ENCODE measurements at places on chromosomes 1 and 21.

- DNase-seq = no peak
These were observed 6.2 kb upstream of the SLC37A1 start for GRCh38 chr21:42507418-42507817.

GRCh38 chr1:165695031-165695430 is 3.3 kb downstream of the ALDH9A1 start:
- no peak for DNase-seq

DNA sequence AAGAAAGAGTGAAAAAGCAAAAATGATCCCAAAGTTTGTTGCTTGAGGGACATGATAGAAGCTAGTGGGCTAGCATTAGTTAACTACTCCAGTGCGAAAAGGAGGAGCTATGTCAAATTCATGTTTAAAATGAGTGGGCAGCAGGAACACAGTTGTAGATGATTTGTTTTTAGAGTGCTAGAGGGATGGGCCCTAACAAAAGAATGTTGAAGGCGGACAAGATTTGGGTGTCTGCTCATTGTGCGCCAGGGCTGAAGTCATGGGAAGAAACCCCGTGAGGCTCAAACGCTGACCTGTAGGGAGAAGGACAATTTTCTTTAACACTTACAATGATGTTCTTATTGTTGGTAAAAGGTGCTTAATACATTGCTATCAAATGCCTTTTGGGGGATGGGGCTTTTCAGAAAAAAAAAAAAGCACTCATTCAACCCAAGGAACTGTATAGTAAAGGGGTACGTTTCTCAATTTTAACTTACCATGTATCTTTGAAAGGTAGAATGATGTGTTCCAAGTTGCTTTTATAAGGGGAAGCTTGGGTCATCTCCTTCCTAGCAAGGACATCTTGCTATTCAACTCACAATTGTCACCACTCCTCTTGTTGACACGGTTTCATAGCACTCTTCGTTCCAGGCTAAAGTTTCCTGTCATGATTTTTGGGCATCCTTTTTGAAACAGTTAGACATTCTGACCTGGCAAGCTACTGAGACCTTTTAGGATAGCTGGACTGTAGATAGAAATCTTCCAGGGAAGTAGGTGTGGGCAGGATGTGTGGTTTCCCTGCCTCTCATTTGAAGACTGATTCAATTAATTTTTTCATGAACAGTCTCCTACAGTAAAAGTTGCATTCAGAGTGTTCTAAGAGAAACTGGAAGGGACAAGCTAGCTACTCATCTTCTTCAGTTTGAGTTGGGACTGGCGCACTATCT is 53.0 kb upstream of the CNN3 start:
- no peak for DNase-seq

DNA sequence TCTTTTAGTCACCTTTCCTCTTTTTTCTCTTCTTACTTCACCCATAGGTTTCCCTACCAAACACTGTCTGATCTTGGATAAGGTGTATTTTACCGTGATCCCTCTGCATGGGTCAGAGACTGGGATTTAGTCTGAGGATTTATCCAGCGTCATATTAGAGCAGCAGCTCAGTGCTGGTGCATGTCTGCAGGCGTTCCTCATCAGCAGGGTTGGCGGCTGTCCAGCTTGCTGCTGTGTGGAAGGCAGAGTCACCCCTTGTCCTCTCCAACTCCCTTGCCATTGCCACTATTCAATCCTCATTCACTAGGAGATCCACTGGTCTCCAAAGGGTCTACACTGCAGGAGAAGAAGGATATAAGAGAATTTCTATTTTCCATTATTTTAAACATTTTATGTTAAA is 7.3 kb upstream of the FAM78B start:
- no peak for DNase-seq

GRCh38 chr1:181440510-181440909 is 42.8 kb upstream of the CACNA1E start:
- DNase-seq = no peak

DNA sequence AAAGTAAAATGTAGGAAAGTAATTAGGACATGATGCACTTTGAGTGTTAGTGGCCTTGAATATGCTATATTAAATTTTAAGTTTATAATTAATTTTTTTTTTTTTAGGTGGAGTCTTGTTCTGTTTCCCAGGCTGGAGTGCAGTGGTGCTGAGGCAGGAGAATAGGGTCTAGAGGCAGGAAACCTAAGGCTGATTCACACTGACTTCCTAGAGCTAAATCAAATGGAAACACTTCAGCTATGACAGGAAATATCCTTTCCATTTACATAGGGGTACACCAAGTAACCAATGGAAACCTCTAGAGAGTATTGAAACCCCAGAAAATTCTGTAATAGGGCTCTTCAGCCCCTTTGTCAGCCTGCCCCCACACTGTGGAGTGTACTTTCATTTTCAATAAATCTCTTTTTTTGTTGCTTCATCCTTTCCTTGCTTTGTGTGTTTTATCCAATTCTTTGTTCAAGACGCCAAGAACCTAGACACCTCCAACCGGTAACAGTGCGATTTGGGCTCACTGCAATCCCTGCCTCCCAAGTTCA is 17.9 kb upstream of the THRAP3 start:
- DNase-seq = no peak

DNA sequence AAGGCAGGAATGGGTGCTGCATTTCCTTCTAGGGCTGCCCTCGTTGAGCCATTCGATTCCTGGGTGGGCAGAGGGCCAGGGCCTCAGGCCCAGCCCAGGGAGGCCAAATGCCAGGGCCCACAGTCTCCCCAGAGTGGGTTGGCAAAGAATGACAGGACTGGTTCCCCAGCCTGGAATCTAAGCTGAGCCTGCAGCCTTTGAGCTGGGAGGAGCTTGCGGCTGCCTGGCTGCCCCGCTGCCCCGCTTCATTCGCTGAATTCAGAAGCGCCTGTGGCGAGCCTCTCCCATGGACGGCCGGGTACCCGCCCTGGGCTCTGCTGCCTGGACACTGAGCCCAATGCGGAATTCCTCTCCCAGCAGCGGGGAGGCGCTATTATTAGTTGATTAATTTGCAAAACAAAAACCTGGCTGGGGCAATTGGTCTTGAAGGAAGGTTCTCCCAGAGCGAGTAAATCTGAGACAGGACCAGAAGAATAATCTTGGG is 32.3 kb upstream of the TARDBP start:
- DNase-seq = no peak

GRCh38 chr1:194755241-194755994 is 1569.0 kb upstream of the B3GALT2 start:
- DNase-seq = no peak

- no peak for DNase-seq
These were observed 109.4 kb downstream of the GIPC2 start for GRCh38 chr1:78155121-78155520.

- no peak for DNase-seq
These were observed 177.7 kb upstream of the GORAB start for GRCh38 chr1:170354246-170354645.

DNA sequence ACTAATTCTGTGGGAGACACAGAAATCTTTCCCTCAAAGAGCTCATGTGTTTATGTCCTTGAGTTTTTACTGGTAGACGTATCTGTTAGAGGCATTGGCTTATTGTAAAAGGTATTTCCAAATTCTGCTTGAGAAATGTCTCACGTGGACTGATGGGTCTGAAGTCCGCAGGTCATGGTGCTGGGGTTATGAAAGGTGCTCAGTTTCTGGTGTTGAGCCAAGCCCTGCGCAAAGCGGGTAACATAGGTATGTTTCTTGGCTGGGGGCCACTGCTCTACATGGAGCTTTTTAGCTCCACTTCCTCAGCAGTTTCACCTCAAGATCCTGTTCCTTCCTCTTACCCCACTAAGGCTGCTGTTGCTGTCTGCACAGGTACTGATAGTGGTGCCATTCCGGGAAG is 10.8 kb downstream of the UTP25 start:
- no peak for DNase-seq

DNA sequence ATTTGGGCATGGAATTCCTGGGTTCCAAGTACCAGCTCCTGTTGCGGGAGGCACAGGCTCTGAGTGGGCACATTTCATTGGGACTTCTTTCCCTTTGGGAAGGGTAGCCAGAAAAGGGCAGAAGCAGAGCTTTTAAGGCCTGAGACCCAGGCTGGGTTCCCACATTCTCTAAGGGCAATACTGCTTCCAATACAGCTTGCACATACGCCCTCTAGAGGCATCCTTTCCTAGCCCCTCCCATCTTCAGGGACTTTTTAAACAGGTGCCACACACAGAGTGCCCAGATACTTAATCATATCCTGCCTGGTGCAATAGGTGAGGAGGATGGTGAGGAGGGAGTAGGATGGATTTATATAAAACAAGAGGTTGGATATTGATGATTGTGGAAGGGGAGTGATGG is 5.7 kb downstream of the GPR88 start:
- peak; percentile 66 for DNase-seq

GRCh38 chr1:217674028-217674729 is 43.0 kb downstream of the SPATA17 start:
- no peak for DNase-seq

Data from T-helper 2 cell (primary cell).